Right cardiac atrium (tissue), 5 donors: ENCODE measurements at places on chromosomes 5 and 9. TPM values are rescaled to one million over a fixed set of nuclear protein-coding genes. Genes with fewer than 3 reads are reported as not detected.

The ST6GALNAC4 gene
- total RNA-seq = 36.7 TPM

- no peak for DNase-seq
Measured at GRCh38 chr5:140986117-140986521, 19.8 kb downstream of the PCDHAC2 start.

GRCh38 chr5:101600614-101601013 is 695.5 kb downstream of the SLCO4C1 start:
- DNase-seq = no peak

DNA sequence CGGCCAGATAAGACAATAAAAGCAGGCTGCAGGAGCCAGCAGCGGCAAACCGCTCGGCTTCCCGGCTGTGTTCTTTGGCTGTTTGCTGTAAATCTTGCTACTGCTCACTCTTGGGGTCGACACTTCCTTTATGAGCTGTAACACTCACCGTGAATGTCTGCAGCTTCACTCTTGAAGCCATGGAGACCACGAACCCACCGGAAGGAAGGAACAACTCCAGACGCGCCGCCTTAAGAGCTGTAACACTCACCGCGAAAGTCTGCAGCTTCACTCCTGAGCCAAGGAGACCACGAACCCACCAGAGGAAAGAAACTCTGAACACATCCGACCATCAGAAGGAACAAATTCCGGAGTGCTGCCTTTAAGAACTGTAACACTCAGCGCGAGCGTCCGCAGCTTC is 451.7 kb downstream of the AGTPBP1 start:
- DNase-seq = no peak

- no peak for DNase-seq
Measured at GRCh38 chr5:173317091-173317730, 11.0 kb downstream of the STC2 start.
